GOT3 (cell line): ENCODE measurements at places on chromosomes 6 and 20.

GRCh38 chr6:147757291-147757690 is 248.8 kb downstream of the SAMD5 start:
- no peak for DNase-seq

- no peak for DNase-seq
These were observed 987.0 kb downstream of the HACE1 start for GRCh38 chr6:103872678-103873077.

- no peak for DNase-seq
These were observed 719.7 kb upstream of the MARCKS start for GRCh38 chr6:113137426-113137825.

DNA sequence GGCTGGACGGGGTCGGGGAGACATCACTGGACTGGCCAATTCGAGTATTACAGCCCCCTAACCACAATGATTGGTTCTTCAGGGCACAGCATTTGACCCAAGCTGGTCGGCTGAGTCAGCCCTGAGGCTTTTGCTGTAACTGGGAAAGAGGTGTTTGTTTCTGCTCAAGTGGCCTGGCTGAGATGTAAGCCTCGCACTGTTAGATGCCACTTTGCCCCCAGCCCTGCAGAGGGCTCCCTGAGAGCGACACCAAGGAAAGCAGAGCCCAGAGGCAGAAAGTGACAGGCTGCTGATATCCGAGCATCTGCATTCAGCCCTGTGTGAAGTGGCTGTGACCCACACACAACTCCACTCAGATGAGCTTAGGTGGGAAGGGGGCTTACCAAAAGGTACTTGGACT is 19.4 kb downstream of the ERGIC3 start:
- DNase-seq = no peak

GRCh38 chr6:125546841-125547251 is 202.6 kb upstream of the HEY2 start:
- no peak for DNase-seq

DNA sequence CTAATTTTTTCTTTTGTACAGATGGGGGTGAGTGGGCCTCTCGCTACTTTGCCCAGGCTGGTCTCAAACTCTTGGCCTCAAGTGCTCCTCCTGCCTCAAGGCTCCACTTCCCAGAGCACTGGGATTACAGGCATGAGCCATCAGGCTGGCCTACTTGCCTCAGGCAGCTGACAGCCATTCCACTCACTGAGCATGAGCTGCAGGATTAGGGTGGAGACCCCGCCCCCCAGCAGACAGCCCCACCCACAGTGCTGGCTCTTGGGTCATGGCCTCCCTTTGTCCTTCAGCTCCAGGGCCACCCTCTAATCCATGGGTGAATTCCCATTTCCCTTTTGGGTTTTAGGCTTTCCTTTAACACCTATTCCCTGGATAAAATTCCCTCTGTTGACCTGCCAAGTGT is 82.1 kb downstream of the BFSP1 start:
- DNase-seq = no peak

DNA sequence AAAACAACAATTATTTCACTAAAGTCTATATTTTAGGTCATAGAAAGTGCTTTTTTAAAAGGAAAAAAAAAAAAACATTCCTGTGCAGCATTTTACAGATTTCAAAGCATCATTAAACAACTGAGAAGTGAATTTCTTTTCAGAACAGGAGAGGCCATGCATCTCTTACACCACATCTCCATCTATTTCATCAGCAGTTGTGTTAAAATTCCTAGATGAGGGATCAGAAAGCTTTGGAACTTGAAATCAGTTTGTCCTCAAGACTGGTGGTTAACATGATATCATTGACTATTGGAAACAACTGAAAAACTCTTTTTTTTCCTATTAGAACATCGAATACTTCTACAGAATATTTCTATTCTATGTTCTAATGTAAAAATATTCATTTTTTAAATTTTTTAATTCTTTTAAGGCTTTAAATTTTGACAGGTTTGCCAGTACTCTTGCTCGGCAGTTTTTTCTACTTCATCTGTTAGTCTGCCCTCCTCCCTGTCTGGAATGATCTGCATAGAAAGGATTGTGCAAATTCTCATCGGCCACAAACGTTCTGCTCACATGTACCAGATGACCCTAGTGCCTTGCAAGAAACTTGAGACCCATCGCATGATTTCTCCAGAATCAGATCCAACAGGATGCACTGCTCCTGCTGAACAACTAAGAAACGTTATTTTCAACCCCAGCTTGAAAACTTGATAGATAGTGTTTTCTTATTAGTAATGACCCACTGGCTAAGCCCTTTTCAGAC is 411.0 kb upstream of the AGPAT4 start:
- no peak for DNase-seq

DNA sequence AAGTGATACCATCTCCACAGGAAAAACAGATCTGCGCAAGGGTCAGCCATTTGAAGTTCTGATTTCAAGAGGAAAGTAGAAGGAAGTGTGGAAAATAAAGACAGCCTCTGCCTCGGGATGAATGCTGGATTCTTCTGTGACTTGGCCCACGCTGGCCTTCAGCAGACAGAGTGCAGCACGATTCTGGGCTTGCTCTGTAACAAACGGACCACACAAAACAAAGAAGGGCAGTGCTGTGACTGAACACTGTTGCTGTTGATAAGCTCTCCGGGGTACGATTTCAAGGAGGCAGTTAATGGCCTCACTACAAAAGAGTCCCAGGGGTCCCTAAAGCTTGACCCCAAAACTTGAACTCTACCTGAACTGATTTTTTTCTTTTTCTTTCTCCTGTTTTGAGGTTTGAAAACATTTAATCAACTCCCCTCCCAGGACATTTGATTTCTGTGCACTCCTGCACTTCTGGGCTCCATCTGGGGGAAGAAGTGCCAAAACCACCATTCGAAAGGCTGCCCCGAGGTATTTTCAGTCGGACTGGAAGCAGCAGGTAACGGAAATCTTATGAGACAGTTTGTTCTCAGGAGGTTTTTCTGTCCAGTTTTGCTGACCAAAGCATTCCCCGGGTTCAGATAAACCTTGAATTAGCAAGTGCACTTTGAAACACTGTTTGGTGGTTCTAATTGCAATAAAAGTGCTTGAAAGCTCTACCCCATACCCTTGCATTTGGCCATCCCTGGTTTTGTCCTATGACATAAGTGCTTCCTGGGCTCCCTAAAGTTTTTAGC is 189.6 kb downstream of the MYLK4 start:
- no peak for DNase-seq

- no peak for DNase-seq
These were observed 10.7 kb upstream of the RFX6 start for GRCh38 chr6:116866281-116866871.

GRCh38 chr6:96898241-96898851 is 655 bp upstream of the NDUFAF4 start:
- no peak for DNase-seq

DNA sequence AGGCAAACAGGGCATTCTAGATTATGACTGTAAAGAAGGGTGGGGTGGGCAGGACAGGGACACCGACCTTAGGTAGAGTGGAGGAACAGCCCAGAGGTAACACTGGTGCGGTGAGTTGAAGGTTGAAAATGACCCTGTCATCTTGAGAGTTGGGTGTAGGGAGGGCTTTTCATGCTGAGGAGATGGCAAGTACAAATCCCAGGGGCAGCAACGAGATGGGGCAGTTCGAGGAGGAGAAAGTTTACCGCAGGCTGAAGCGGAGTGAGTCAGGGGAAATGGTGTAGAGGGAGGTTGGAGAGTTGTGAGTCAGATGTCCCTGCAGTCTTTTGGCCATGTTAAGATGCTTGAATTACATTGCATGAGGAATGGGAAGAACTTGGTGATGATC is 101.1 kb downstream of the HIVEP1 start:
- DNase-seq = no peak

DNA sequence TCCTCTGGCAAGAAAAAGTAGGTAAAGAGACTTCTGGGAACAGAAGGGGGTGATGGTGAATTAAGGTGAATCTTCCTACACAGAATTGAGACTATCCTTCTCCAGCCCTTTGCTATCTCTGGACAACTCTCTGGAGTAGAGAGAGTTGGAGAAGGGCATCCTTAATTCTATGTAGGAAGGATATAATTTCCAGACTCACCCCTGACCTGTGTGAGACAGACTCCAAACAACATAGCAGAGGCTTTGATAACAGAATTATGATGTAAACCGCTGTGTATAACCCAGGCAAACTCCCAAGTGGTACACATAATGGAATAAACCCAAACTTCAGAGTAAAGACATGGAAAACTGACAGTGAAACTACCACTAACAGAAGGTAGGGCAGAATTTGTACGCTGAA is 186.5 kb downstream of the MEI4 start:
- DNase-seq = no peak

DNA sequence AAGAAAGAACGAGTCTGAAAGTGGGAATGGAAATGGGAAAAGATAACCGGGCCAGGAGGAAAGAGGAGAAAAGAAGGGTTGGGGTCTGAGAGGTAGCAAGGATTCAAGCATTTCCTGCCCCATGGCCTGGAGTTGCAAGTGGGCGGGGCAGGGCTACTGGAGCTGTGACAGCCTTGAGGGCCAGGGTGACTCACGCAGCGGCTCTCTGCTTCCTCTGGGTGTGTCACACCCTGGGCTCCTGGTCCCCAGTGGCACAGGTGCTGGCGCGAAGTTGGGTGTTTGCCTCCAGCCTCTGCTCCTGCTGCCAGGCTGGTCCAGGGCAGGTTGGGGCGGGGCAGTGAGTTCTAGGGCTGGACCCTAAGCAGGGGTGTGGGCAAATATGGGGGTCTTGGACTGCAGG is 3.3 kb upstream of the ULBP3 start:
- peak; percentile 17 for DNase-seq

- no peak for DNase-seq
These were observed 394 bp downstream of the MYB start for GRCh38 chr6:135181333-135182070.

GRCh38 chr6:35294308-35294945 is 3.2 kb upstream of the DEF6 start:
- DNase-seq = no peak

DNA sequence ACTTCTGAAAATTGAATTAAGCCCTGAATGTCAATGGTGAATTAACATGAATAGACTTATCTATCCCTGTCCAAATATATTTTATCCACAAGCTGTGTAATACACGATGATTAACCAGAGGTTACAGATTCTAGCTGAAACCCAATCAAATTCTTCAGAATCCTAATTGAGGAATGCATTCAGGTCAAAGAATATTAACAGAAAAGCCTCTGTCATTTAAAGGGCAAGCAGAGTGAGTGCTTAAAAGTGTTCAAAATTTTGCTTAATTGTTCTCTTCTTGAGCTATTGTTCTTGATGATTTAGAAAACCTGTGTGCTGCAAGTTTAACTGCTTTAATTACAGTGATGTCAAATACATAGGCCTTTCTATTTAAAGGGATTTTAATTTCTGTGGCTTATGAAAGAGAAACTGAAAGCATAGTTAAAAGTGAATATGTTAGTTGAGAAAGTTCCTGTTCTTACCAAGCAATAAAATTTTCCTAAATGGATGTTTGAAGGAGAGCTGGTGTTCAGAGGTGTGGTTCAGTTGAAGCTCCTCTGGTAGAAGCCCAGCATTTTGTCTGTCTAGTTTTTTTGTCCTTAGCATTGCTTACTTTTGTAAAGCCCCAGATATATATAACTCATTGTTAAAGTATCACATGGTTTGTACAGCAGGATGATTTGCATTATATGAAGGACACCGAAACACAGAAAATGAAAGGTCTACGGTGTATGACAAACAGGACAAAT is 466.3 kb upstream of the PLCB4 start:
- no peak for DNase-seq

- no peak for DNase-seq
These were observed 30.2 kb upstream of the DACT2 start for GRCh38 chr6:168349718-168350210.

DNA sequence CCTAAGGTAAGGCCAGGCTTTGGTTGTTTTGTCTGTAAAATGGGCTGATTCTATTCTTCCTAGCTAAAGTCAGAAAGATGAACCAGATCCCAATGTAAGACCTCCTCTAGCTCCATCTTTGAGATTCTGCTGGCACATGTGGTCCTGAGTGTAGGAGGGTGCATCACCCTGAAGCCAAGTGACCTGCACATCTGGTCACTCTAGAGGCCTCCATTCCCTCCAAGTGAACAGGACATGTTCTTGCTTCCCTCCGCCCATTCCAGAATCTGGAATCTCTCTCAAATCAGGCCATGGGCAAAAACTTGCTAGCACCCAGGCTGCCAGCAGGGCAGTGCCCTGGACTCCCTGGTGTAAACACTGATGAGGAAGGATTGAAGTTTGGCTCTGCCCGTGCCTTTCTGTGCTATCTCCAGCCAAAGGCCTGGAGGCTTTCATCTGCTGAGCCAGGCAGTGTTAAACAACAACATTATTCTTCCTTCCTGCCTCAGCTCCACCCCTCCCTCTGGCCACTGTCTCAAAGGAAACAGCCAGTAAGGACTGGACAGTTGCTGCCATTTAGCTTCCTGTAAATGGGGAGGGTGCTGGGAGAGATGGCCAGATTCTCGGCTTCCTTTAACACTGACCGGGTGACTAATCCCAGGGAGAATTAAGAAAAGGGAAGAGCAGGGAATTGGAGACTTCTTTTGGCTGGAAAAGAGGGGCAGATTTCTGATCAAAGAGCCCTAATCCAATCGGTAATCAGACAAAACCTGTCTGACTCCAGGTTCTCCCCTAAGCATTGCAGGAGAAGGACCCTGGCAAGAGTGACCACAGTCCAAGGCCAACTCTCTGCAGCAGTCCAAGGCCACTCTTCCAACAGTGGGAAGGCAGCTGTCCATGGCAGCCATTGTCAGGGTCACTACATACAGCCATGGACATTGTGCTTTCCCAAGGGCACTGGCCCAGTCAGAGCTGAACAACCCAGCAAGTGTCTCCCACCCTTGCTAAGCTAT is 19.5 kb upstream of the ADGRF1 start:
- no peak for DNase-seq

DNA sequence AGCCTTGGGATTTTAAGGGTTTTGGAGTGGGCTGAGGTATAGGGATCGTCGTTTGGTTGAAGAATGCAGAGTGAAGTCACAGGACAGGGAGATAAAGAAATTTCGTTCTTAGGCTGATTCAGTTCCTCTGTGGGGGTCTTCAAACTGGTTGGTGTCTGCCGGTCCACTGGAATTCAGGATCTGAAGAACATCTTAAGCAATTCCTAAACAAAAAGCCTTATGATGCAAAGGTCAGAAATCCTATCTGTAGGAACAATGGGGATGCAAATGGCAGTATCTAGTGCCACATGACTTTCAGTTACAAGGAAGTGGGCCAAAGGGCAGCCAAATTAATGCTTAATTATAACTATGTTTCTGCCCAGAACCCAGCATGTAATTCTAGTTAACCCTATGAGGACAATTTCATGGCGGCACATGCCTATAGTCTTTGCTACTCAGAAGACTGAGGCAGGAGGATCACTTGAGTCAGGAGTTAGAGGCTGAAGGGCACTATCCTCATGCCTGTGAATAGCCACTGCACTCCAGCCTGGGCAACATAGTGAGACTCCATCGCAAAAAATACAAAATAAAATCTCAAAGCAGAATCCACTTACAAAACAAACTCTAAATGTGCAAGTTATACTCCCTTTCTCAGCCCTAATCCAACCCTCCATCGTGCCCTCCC is 4.6 kb upstream of the SLC2A10 start:
- DNase-seq = no peak
